ENCODE measurements at places on chromosomes 16 and 17.
A peak's percentile ranks its signal among the peaks of the same experiment; 100 is the strongest.

GRCh38 chr16:47667956-47668355, 206.8 kb downstream of the PHKB start:
- no peak for DNase-seq

- no peak for DNase-seq
These were observed 175.1 kb downstream of the FOXL1 start for GRCh38 chr16:86753399-86753798.

DNA sequence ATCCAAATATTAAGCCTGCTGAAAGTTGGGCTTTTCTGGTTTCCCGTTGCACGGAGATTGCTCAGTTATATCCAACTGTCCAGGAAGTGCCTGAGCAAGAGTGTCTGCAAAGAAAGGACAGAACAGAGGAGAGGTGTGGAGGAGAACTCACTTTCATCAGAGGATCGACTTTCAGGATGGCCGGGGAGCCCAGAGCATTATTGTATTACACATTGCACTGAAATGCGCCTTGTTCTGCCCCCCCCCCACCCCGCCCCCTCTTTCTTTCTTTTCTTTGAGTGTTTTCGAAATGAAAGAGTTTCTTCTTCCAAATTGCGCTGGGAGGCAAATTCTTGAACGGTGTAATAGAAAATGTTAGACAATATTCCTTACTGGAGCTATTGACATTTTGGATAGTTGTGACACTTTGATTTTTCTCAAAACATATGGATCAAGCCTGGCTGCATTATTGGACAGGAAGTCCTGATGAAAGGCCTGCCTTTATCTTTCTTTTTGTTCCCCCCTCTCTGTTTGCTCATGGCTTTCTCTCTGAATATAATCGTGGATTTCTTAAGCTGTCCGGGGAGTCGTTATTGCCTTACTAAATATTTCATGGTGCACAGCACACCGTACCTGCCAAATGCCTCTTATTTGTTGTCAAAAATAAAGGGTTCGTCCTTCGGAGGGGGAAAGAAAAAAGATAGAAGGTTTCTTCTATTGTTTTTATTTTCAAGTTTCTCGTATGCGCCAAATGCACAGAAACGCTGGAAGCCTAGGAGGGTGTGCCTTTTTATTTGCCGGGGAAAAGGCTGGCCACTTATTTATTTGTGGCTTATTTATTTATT, 110.8 kb downstream of the IRX3 start:
- DNase-seq, result no peak

GRCh38 chr17:37830151-37830993, 85.5 kb upstream of the HNF1B start:
- peak; percentile 26 for DNase-seq

- no peak for DNase-seq
These were observed 241.0 kb downstream of the GRIN2A start for GRCh38 chr16:9941245-9941644.

GRCh38 chr16:77531752-77532151, 96.9 kb upstream of the ADAMTS18 start:
- DNase-seq, result no peak

GRCh38 chr16:85867189-85867588, 31.8 kb upstream of the IRF8 start:
- no peak for DNase-seq

DNA sequence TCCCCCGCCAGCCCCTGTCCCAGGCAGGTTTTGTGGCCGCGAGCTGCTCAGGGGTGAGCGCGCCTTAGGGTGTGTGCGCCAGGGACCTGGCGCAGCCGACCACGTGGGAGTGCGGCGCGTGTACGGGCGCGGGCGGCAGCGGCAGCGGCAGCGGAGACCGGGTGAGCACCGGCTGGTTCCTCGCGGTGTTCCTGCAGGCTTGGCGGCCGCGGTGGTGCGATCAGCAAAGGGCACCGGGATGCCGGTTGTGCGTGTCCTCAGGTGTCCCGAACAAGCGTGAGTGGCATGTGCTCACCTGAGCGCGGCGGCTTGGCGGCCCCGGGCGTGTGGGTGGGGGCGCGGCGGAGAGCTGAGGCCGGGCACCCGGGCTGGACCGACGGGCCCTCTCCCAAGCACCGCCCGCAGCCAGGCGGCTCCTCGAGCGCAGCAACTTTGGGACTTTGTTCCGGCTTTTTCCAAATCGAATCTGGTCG, 381 bp upstream of the HSD11B2 start:
- no peak for DNase-seq
